ENCODE measurements at places on chromosomes 3 and 15. TPM values are rescaled to one million over a fixed set of nuclear protein-coding genes. Genes with fewer than 3 reads are reported as not detected.

Gene OR5AC2
- not detected for total RNA-seq

DNA sequence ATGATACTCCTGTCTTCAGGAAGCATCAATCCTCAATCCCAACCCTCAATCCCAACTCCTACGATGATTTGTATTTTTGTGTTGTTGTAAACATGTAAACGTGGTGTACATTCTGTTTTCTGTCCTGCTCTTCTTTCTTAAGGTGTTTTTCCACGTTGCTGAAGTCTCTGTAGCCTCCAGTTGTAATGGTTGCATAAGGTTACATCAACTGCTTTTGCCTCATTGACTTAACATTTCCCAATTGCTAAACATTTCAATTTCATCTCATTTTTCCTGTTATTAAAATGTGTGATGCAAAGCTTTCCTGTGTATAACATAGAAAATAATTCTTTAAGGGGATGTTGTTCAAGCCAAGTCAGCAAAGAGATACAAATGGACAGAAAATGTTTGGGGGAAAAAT, 33.4 kb downstream of the HRH1 start:
- no peaks in the 10 kb centered on the region for H3K36me3 ChIP-seq
- no peaks in the 10 kb centered on the region for H3K27me3 ChIP-seq
- no peak overlapping the region for H3K4me3 ChIP-seq
- no peak overlapping the region for H3K27ac ChIP-seq

- H3K27me3 ChIP-seq = no peaks in the 10 kb centered on the region
- H3K27ac ChIP-seq = no peak overlapping the region
- no peak overlapping the region for H3K4me3 ChIP-seq
- H3K4me1 ChIP-seq = no peaks in the 10 kb centered on the region
- DNase-seq = no peak
These were observed 49.0 kb downstream of the CD200 start for GRCh38 chr3:112381673-112382542.

DNA sequence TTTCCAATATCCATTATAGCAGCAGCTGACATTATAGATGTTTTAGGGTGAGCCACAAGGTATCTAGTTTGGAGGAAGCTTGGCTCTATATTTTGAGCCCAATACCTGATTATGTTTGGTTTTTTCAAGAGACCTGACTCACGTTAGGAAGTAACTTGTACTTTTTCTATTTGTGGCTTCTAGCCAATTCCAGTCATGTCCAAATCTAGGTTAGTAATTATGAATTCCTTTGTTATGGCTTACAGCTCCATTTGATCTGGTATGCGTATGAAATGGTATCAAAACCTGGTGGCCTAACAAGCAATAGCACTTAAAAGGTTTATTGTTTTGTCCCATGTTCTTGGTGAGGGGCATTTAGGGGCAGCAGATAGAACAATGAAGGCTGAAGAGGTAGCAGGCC, 115.9 kb downstream of the TOP2B start:
- no peaks in the 10 kb centered on the region for H3K4me1 ChIP-seq
- DNase-seq = no peak
- H3K36me3 ChIP-seq = no peaks in the 10 kb centered on the region
- no peaks in the 10 kb centered on the region for H3K27me3 ChIP-seq

DNA sequence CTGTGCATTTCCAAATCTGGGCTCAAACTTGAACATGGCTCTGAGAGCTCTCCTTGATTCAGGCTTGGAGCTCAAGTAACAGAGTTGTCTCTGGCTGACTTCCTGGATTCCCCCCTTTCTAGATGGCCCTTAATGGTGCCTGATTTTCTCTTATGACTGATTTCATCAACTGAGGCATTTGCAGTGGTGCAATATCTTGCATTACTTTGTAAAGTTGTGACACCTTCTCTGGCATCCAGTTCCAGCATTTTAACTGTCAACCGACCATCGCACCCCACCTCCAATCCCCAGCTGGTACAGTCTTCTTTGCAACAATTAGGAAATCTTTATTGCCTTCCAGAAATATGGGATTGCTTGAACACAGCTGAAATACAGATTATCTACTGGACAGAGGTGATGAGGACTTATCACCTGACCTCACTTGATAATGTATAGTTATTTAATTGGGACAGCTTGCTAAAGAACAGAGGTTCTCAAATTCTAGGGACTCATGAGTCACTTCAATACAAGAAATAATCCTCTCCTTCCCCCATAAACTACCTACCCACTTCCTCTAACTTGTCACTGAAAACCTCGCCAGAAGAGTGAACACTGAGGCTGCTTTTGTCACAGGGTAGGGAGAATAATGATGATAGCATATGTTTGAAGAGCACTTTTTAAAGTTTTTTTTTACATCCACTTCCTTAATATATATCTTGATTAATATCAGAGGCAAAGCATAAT, 41.8 kb downstream of the FILIP1L start:
- H3K4me1 ChIP-seq = peaks cover 4% of the 10 kb centered on the region
- H3K27ac ChIP-seq = no peak overlapping the region
- H3K36me3 ChIP-seq = no peaks in the 10 kb centered on the region
- DNase-seq = no peak
- no peaks in the 10 kb centered on the region for H3K27me3 ChIP-seq
- no peak overlapping the region for H3K4me3 ChIP-seq

DNA sequence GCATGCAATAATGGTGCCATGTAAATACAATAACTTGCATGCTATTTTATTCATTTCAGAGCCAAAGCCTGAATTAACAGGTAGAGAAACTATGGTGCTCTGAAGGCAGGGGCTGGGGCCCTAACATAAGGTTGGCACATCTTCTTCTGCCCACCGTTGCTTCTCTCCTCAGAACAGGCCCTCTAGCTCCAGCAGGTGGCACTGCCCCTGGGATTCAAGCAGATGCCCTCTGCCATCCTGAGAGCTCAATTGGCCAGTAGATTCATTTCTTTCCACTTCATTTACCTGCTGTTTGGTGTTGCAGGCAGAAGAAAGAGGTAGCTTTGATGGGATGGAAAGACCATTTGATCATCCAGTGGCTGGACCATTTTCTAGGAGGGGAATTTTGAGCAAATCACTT, 130.5 kb downstream of the FOXB1 start:
- no peak overlapping the region for H3K27ac ChIP-seq
- no peak overlapping the region for H3K4me3 ChIP-seq
- H3K27me3 ChIP-seq = no peaks in the 10 kb centered on the region
- H3K4me1 ChIP-seq = no peaks in the 10 kb centered on the region
- no peaks in the 10 kb centered on the region for H3K36me3 ChIP-seq

Gene LOXL1
- total RNA-seq = 68.4 TPM

- H3K27ac ChIP-seq = no peak overlapping the region
- peak overlapping the region; percentile 91 for H3K4me3 ChIP-seq
- DNase-seq = no peak
- H3K4me1 ChIP-seq = no peaks in the 10 kb centered on the region
- H3K36me3 ChIP-seq = no peaks in the 10 kb centered on the region
These were observed 2.2 kb downstream of the PIAS1 start for GRCh38 chr15:68056097-68056865.

DNA sequence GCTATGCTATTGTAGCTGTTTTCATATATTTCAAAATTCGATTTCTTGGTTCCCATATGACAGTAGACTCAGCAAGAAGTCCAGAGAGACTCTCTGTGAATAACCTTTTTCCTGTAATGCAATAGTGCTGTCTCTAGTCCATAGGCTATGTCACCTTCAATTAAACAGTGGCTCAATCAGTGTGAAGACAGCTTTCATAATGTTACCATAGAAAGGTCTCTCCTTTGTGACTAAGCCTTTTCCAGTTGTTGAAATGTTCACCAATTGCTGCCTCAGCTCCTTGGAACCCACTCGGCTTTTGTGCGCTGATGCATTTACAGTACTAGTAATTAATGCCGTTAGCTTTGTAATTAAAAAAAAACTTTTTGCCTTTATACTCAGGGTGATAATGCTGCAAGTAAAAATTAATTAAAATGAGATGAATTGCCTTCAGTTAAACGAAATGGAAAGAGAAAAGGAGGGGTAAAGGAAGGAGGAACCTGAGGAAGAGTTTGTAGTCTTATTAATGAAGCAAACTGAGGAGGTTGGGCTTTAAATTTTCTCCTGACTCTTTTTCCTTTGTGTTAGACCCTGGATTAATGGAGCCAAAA, 214.8 kb downstream of the LSAMP start:
- no peak overlapping the region for H3K27ac ChIP-seq
- no peak overlapping the region for H3K4me3 ChIP-seq
- no peaks in the 10 kb centered on the region for H3K4me1 ChIP-seq
- H3K36me3 ChIP-seq = no peaks in the 10 kb centered on the region
- no peak for DNase-seq
- H3K27me3 ChIP-seq = no peaks in the 10 kb centered on the region

Gene DZIP1L
- 26.8 TPM for total RNA-seq

GRCh38 chr3:71099997-71100719, 483.4 kb downstream of the FOXP1 start:
- no peaks in the 10 kb centered on the region for H3K4me1 ChIP-seq
- H3K27ac ChIP-seq = no peak overlapping the region
- no peak for DNase-seq
